ENCODE measurements at places on chromosomes 2 and 18. TPM values are rescaled to one million over a fixed set of nuclear protein-coding genes. Genes with fewer than 3 reads are reported as not detected.

The KDSR gene
- 41.6 TPM for total RNA-seq

The C2orf42 gene
- total RNA-seq, result 6.6 TPM

The ADAM23 gene
- 9.6 TPM for total RNA-seq

The CDH2 gene
- 32.4 TPM for total RNA-seq

The EVA1A gene
- total RNA-seq, result 11.4 TPM

The ATP8B1 gene
- total RNA-seq, result 6.2 TPM

The AKAIN1 gene
- not detected for total RNA-seq

The GPR45 gene
- total RNA-seq, result not detected

The C2orf80 gene
- not detected for total RNA-seq
